ENCODE measurements at places on chromosomes 6 and 20. TPM values are rescaled to one million over a fixed set of nuclear protein-coding genes. Genes with fewer than 3 reads are reported as not detected.

SLC44A4 gene
- total RNA-seq = 1.5 TPM

DNA sequence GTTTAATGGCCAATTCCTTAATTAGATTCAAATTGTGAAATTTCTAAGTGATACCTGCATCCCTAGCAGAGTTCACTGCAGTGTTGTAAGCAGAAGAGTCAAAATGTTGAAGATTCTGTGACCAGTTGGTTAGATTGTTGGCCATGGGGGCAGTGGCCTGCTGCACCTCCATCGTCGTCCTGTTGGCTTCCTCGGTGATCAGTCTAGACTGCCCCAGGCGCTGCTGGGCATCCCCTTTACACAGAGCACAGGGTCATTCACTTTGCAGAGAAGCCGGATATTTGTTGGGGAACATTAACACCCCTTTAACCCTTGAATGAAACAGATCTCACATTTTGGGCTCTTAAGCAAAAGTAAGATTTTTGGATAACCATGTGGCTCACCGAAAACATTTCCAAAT lies 60.7 kb downstream of the FAM229B start:
- no peak for DNase-seq

PPP1R3G gene
- 2.0 TPM for total RNA-seq

C6orf163 gene
- 0.29 TPM for total RNA-seq

DNA sequence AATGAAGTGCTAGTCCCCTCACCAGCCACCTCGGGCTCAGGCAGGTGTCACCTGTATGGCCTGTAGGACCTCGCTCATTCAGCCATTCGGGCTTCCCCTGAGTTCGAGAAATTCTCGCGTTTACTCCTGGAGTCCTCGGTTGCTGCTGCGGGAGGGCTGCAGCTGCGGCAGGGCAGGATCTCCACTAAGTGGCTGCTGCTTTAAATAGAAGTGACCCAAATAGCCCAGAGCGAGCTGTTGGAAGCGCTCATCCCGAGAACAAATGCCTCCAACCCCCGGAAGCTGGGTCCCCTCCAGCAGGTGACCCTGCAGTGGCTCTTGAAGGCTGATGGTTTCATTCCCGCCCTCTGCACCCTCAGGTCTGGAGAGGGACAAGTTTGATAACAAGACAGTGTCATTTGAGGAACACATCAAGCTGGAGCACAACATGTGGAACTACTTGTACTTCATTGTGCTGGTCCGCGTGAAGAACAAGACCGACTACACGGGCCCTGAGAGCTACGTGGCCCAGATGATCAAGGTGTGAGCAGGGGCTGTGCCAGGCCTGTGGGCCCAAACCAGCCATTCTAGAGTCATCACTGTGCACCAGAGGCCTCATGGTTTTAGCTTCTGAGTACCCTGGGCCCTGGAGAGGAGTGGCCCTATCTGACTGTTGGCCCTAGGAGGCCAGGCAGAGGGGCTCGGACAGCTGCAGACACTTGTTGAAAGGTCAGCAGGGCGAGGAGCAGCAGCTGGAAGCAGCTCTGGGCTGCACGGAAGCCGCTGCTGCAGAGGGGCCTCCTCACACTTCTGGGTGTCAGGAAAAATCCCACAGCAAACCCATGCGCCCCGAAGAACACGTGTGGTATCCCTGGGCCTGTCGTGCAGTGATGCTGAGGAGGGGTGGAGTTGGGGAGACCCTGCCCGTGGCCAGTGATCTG lies 18.1 kb downstream of the UQCC2 start:
- DNase-seq = peak; percentile 47

DNA sequence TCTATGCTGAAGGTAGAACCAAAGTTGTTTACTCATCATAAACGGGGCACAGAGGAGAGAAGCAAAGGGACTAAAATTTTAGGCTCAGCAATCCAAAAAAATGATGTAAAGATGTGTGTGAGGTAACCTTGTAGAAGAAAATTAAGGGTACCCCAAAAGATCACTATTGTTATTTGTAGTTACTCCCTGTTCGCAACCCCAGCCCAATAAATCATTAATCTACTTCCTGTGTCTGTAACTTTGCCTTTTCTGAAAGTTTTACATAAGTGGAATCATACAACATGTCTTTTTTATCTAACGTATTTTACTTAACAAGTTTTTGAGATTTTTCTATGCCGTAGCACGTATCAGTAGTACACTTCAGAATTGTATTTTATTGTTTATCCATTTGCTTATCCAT lies 1114.8 kb upstream of the GJE1 start:
- no peak for DNase-seq

DNA sequence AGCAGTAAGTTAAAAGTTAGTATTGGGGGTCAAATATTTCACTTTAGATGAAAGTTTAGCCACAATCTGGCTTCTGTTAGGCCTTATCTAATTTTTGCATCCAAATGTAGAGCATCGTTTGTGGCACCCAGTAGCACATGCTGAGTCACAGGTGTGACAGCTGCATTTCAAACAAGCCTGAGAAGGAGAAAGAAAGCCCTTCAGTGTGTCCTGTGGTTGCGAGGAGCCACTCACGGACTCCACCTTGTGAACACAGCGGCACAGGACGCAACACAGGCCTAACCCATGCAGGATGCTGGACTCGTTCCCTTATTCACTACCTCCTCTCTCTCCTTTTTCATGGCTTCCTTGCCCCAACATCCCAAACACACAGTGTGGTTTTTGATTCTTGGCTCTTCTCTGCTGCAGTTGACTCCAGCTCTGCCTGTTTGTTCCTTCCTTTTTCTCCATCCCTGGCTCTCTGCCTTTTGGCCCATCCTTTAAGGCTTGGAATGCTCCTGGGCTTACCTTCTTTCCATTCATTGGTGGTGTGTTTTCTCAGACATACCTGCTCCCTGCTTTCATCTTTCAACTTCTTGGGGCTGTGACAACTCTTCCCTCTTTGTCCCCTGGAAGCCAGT lies 124.2 kb downstream of the SLC16A10 start:
- no peak for DNase-seq

- DNase-seq = no peak
Measured at GRCh38 chr6:107629548-107630129, 139.7 kb downstream of the SOBP start.

DNA sequence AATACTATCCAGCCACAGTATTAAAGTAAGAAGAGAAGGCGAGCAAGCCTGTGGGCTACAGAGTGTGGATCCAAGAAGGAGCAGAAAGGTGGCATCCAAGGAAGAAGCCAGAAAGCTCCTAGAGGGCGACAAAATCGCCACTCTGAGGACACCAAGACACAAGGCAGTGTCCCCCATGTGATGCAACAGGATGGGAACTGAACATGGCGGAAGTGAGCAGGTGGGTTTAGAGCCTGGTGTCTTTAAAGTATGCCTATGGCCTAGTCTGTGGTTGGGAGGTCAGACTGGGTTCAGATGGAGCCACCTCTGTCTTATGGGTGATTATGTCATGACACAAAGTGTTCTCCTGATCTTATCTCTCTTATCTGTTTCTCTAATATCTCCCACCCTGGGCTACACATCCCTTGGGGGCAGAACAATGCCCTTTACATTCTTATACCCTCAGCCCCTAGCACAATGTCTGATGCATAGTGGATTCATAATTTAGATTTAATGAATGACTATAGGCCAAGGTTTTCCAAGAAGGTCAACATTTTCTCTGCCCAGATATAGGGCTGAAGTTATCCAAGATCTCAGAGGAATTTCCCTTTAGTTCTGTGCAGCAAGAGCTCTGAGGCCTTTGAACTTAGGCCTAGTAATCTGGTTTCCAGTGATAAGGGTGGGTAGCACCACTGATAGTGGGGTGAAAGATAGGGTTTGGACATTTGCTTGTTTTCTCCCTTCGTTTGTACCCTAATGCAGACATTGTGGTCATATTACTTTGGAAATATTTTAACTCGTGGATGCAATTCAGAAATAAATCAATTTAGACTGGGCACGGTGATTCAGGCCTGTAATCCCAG lies 167.3 kb upstream of the AKIRIN2 start:
- no peak for DNase-seq

TNNC2 gene
- total RNA-seq = 0.36 TPM
